ENCODE measurements at places on chromosomes 5 and 9.

- no peak for DNase-seq
Observed at GRCh38 chr5:5710471-5710870, 288.0 kb downstream of the ICE1 start.

DNA sequence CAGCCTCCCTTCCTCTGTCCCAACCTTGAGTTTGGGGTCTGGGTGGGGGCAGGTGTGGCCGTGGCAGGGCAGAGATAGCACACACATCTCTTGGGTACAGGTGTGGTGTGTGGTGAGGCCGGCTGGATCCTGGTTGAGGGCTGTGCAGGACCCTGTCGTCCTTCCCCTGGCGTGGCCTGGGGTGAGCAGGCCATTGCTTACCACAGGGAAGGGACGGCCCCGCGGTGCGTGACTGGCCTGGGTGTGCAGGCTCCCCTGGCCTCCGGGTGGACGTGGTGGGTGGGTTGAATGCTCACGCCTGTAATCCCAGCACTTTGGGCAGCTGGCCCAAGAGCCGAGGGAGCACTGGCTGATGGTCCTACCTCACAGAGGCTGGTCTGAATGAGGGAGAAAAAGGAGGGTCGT is 1.2 kb downstream of the ARRDC1 start:
- no peak for DNase-seq

DNA sequence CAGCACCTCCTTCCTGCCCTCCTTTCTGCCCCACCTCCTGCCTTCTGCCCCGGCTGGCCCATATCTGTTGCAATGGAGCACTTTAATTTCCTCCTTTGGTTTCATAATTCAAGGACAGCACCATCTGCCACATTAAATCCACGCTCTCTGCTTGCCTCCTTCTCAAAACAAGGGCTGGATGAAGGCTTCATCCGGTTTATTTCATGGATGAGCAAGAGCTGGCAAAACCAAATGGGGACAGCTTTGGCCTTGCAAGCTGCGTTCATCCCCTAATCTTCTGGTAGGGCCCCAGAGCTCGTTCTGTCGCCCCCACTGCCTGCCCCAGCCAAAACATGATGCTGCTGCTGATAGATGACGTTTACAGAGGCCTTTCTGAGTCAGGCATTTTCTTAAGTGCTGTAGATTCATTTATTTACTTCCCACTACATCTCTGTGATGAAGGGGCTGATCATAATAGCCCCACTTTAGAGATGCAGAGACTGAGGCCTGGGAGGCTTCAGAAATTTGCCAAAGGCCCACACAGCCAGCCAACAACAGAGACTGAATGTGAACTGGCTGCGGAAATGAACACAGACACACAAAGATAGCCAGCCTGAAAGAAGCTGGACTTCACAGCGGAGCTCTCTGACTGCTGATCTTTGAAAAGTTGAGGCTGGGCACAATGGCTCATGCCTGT is 115.6 kb upstream of the CPEB4 start:
- DNase-seq, result no peak

DNA sequence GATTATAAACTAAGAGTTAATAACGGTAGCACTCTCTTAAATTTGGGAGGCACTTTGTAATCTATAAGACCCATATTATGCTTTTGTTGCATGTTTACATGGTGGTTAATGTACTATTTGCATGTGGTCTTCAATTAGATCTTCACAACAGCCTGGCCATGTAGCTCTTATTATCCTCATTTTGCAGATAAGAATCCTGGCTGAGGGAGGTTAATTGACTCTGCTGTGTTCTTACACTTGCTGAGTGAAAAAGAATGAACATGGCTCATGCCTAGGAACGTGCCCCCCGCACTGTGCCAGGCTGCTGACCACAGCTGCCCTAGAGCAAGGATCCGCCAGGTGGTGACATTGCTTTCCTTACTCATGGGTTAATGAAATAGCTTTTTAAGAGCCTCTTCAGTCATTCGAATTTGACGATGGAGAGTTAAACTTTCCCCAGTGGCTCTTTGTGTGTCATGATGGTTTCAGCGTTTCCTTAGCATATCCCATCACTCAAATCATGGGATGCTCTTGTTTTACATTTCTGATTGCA is 97.9 kb downstream of the CDH6 start:
- no peak for DNase-seq

- no peak for DNase-seq
Observed at GRCh38 chr5:78824831-78825281, 160.3 kb downstream of the ARSB start.

Data from choroid plexus epithelial cell (primary cell).